Left renal cortex interstitium (tissue), 4 donors: ENCODE measurements at places on chromosomes 12 and 14. TPM values are rescaled to one million over a fixed set of nuclear protein-coding genes. Genes with fewer than 3 reads are reported as not detected.

The CDKN3 gene
- polyA plus RNA-seq, result 20.0 TPM

The KRT84 gene
- polyA plus RNA-seq, result not detected

The DYRK2 gene
- polyA plus RNA-seq, result 25.0 TPM

The EIF2B2 gene
- polyA plus RNA-seq, result 59.2 TPM

The IFT81 gene
- polyA plus RNA-seq, result 39.6 TPM

The CLEC4A gene
- 1.3 TPM for polyA plus RNA-seq

The KRT78 gene
- polyA plus RNA-seq, result not detected

The WNK1 gene
- 123 TPM for polyA plus RNA-seq

The RNFT2 gene
- polyA plus RNA-seq, result 4.0 TPM

The ATF7 gene
- polyA plus RNA-seq, result 42.6 TPM

The GEMIN2 gene
- polyA plus RNA-seq, result 23.4 TPM

The NINJ2 gene
- polyA plus RNA-seq, result 1.2 TPM

The TAS2R7 gene
- not detected for polyA plus RNA-seq

The PRICKLE1 gene
- 47.8 TPM for polyA plus RNA-seq
